ENCODE measurements at places on chromosomes 12 and 14.

DNA sequence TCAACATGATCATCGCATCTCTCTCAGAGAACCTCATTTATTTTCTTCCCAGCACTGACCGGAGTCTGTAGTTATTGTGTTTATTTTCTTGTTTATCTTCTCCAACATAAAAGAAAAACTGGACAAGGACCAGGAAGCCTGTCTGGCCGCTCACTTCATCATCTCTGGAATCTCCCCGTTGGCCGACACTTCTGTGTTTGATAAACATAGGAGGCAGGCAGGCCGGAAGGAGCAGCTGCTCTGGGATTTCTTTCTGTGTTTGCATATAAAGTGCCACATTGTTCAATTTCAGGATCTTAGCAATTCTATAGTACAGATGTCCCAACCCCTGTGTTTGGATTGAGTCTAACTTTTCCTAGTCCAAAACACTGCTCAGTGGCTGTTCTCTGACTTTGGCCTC lies 53.3 kb downstream of the ACACB start:
- DNase-seq = no peak

GRCh38 chr12:122206976-122207375 lies 3.5 kb downstream of the B3GNT4 start:
- DNase-seq = no peak

DNA sequence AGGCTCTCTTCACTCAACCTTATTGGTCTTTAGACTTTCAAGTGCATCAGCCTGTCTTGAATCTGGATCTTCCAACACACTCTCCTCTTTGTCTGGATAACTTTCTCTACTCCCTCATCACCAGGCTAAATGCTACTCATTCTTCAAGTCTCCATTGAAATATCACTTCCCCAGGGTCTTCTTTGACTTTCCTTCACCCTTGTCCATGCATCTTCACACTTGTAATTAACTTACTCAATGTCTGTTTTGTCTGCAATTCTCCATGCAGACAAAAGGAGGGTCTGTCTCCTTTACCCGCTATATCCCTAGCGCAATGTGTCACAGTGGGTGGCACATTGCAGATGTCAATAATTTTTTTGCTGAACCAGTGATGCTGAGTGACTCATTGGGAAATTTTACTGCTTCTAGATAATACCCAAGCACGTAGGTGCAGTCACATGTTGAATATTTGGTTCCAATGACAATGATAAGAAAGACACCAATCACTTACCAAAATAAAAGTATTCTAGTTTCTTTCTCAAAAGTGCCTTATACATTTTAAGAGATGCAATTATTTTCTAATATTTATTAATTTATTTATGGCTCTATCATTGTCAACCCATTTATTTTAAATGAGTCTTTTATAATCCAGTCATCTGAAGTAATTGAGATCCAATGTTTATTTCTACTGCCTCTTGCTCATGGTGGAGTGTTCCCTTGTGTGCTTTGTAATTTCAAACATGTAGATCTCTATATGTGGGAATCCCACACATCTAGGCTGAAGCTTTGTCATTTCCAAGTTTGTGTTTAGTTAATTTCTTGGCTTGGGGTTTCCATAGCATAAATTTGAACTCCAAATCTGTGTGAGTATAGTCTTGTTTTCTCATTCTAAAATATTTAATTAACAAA lies 21.7 kb upstream of the RFC5 start:
- DNase-seq = no peak

DNA sequence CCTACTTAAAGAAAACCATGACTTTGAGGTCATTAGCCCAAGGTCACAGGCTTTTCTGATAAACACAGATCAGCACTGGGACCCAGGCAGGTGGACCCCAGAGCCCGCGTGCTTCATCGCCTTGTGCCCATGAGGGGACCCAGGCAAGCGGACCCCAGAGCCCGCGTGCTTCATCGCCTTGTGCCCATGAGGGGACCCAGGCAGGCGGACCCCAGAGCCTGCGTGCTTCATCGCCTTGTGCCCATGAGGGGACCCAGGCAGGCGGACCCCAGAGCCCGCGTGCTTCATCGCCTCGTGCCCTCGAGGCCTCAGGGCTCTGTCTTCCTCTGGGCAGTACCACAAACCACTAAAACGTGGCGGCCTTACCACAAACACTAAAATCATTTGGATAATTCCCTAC lies 31.7 kb downstream of the STX2 start:
- DNase-seq = no peak

DNA sequence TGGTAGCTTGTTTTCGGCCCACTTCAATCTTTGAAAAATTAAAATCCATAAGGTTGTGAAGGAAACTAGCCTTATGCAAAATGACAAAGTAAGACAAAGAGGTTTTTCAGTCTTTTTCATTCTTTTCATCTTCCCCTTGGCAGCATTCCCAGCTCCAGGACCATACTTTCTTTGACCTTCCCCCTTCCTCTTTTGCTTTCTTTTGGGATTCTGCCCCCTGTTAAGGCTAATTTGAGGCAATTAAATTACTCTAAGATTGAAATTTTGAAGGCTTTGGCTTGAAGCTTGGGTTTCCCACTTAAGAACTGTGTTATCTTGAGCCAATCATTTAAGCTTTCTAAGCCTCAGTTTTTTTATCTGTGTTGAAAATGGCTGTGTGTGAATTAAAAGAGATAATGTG lies 124.9 kb downstream of the DACT1 start:
- DNase-seq = no peak

DNA sequence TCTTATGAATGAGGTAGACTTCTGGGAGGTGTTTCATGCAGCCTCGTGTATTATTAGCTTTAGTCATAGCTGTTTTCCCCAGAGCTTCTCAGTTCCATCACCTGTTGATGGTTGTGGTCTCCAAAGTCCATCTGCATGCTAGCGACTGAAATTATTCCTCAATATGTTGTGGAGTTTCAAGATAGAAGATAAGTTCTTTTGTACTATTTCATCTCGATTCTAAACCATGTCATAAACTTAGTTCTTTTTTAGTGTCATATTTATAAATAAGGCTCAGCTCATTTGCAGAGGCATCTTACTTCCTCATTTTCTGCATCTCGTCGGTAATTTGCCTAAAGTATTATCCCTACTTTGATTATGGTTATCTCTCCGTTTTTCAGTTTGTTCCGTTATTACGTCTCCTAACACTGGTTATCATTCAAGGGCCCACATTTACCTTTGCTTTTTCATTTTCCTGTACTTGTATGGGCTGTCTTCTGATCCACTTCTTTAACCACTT lies 119.1 kb downstream of the ITPR2 start:
- no peak for DNase-seq

DNA sequence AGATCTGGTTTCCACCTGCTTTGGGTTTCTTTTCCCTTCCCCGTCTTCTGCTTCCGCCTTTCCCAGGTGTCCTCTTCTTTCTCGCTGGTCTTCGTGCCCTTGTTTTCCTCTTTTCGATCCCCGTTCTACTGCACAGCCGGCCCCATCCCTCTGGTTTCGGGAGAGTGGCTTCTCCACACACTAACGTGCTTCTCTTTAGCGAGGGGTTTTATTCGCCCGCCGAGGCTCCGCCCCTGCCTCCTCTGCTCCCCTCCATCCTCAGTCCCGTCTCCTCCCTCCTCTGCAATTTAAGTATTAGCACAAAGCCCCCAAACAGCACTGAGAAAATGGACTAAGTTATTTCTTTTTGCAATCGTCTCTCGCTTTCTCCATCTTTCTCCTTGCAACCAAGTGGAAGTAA lies at the start of gene SLC7A8:
Gene SLC7A8 (minus strand): TSS at position 182 of the 400 bp plus-strand sequence. CDS start 746 bp downstream, outside the sequence.
- DNase-seq = peak; percentile 19

Measured in stimulated activated CD8-positive, alpha-beta memory T cell treated with anti-CD3 and anti-CD28 coated beads, Interleukin-7, amount 100 ng/mL, for 4 hours (primary cell).